Fibroblast of lung (primary cell): ENCODE measurements at places on chromosomes 1 and 21. TPM values are rescaled to one million over a fixed set of nuclear protein-coding genes. Genes with fewer than 3 reads are reported as not detected.

DNA sequence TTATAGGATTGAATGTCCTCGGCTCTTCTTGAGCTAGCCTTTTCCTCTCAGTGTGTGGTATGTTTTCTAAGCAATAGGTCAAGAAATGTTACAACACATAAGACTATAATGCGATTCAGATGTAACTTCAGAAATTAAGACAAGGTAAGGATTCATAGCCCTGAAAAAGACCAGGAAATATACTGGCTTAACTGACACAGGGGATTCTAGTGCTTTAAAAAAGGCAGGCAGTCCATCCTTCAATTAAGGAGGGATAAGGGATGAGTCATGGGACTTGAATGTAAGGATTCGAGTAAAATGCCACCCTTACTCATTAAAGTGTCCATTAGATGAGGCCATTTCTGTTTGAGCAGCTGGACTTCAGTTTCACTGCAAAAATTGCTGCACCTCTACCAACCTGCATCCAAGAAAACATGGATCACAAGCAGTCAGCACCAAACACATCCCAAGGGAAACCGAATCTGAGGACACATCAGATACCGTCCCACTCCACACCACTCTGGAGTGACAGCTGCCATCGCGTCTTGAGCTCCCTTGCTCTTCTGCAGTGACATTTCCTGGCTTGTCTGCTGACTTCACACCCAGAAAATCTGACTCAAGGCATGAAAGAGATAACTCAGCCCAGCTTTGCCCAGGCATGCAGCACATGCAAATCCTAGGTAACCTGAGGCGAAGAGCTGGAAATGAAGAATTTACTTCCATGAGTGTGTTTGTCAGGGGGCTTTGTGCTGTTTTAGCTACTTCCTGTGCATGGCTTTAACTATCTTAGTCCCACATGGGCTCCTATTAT is 37.8 kb downstream of the NGF start:
- no peaks in the 10 kb centered on the region for H3K27me3 ChIP-seq
- H3K36me3 ChIP-seq = no peaks in the 10 kb centered on the region
- H3K4me3 ChIP-seq = no peak overlapping the region

DNA sequence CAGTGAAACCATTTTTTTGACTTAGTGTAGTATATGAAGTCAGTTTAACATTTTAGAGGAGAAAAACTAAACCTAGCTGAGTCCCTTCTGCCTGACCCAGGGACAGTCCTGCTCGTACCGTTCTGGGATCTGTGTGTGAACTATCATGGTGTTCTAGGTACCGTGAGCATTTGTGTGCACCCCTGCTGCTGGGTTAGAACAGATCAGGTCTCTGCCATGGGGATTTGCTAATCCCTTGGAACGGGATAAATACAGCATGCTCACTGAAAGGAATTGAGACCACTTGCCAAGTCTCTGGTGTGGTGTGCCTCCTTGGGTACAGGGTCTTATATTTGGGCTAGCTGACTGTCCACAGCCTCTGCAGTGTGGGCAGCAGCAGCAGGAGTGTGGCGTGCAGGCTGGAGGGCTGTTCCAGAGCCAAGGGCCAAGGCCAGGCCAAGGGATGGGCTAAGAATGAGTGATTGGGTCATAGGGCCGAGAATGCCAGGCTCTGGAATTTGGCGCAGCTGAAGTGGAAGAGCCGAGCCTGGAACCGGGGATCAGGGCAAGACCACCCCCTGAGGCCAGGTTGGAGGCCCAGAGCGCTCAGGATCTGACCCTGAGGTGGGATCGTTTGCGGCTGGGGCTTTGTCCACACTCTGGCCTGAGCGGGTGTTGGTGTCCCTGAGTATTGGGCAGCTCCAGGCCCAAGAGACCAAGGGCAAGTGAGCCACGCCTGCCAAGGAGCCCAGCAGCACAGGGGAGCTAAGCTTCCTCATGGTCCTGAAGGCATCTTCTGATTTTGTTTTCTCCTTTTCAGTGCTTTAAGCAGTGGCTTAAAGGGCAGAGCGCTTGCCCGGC is 66.3 kb downstream of the VPS26C start:
- no peaks in the 10 kb centered on the region for H3K4me1 ChIP-seq
- no peak overlapping the region for H3K4me3 ChIP-seq
- H3K36me3 ChIP-seq = peaks cover 5% of the 10 kb centered on the region
- DNase-seq = no peak

DNA sequence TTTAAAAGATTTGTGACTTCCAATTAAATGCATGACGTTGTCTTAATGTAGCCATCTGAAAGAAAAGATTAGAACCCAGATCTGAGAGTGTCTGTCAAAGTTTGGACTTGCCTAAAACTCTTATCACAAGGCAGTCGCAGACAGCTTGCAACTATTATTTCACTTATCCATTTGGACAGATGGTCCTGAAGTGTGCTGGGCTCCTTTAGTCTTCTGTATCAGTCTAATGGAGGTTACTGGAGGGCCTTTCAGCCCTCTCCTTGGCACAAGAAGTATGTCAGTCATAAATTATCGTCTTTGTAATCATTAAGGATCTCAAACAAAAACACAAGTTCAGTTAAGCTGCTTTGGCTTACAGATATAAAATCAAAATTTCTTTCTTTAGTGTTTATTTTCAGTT is 15.5 kb downstream of the PROX1 start:
- H3K4me3 ChIP-seq = no peak overlapping the region
- no peaks in the 10 kb centered on the region for H3K27me3 ChIP-seq
- no peaks in the 10 kb centered on the region for H3K4me1 ChIP-seq
- DNase-seq = no peak
- no peak overlapping the region for H3K27ac ChIP-seq

DNA sequence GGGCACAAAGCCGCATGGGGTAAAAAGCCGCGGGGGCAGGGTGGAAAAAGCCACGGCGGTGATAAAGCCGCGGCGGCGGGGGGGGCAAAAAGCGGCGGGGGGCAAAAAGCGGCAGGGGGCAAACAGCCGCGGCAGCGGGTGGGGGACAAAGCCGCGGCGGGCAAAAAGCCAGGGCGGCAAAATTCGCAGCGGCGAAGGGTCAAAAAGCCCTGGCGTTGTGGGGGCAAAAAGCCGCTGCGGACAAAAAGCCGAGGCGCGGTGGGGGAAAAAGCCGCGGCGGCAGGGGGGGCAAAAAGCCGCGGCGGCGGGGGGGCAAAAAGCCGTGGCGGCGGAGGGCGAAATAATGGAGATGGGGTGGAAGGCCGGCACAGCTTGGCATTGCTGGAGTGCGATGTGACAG is 3902.9 kb downstream of the SRGAP2C start:
- no peaks in the 10 kb centered on the region for H3K4me1 ChIP-seq
- no peaks in the 10 kb centered on the region for H3K27me3 ChIP-seq
- no peak overlapping the region for H3K27ac ChIP-seq
- DNase-seq = no peak
- H3K36me3 ChIP-seq = no peaks in the 10 kb centered on the region

- no peaks in the 10 kb centered on the region for H3K36me3 ChIP-seq
- no peaks in the 10 kb centered on the region for H3K27me3 ChIP-seq
Measured at GRCh38 chr1:171873664-171874063, 32.4 kb downstream of the DNM3 start.

- no peaks in the 10 kb centered on the region for H3K36me3 ChIP-seq
- H3K27ac ChIP-seq = no peak overlapping the region
- H3K27me3 ChIP-seq = no peaks in the 10 kb centered on the region
- no peaks in the 10 kb centered on the region for H3K4me1 ChIP-seq
Measured at GRCh38 chr1:157412308-157412707, 140.0 kb downstream of the FCRL5 start.

GRCh38 chr1:198121056-198121826 is 35.6 kb upstream of the NEK7 start:
- no peaks in the 10 kb centered on the region for H3K36me3 ChIP-seq
- peaks cover 32% of the 10 kb centered on the region for H3K4me1 ChIP-seq
- DNase-seq = peak; percentile 75

The MEX3A gene
- 0.96 and 2.1 TPM in 2 replicates for polyA plus RNA-seq

The YTHDF2 gene
- polyA plus RNA-seq = 87.9 and 89.0 TPM in 2 replicates

The OPTC gene
- not detected in 2 replicates for polyA plus RNA-seq

The LORICRIN gene
- not detected in 2 replicates for polyA plus RNA-seq

- H3K4me3 ChIP-seq = no peak overlapping the region
- no peaks in the 10 kb centered on the region for H3K36me3 ChIP-seq
- no peaks in the 10 kb centered on the region for H3K27me3 ChIP-seq
- no peak for DNase-seq
Measured at GRCh38 chr1:46937270-46937669, 4.0 kb downstream of the CYP4A11 start.

GRCh38 chr1:78884685-78885452 is 121.7 kb downstream of the ADGRL4 start:
- DNase-seq = peak; percentile 11
- no peaks in the 10 kb centered on the region for H3K27me3 ChIP-seq
- no peaks in the 10 kb centered on the region for H3K36me3 ChIP-seq
- H3K4me3 ChIP-seq = no peak overlapping the region
- H3K27ac ChIP-seq = no peak overlapping the region
- no peaks in the 10 kb centered on the region for H3K4me1 ChIP-seq

The WNT9A gene
- polyA plus RNA-seq = 1.0 and 2.7 TPM in 2 replicates

GRCh38 chr1:112727716-112728115 is 12.6 kb upstream of the PPM1J start:
- H3K4me3 ChIP-seq = no peak overlapping the region
- H3K27ac ChIP-seq = no peak overlapping the region
- peaks cover 4% of the 10 kb centered on the region for H3K4me1 ChIP-seq
- DNase-seq = no peak
